ENCODE measurements at places on chromosomes 1 and 21. TPM values are rescaled to one million over a fixed set of nuclear protein-coding genes. Genes with fewer than 3 reads are reported as not detected.

DNA sequence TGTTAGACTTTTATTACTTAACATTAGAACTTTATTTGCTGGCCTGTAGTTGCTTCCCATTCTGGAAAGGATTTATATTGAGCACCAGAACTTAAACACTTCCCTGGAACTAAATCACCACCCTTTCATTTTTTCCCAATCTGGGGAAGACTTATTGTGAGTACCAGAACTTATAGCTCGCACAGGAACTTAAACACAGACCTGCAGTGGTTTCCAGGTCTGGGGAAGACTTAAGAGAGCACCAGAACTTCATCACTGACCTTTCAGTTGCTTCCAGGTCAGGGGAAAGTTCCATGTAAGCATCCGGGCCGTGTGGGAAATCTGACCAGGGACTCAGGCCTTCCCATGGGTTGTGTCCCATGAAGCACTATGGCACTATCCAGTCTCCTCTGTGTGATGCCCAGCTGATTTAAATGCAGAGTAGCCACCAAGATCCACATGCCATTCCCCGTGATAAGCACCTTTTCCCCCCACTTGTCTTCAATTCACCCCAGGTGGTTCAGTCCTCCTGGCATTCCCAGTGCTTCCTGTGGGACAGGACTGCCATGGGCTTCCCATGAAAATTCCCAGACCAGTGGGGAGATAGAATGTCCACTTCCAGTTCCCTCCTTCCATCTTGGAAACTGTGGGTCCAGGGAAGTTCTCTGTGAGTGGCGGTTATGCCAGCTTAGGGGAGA lies 48.9 kb downstream of the C4BPA start:
- no peak for DNase-seq

The APCS gene
- total RNA-seq = not detected

- no peak for DNase-seq
These were observed 271.7 kb upstream of the ADGRL2 start for GRCh38 chr1:81529014-81529413.

The PLPPR4 gene
- not detected for total RNA-seq

DNA sequence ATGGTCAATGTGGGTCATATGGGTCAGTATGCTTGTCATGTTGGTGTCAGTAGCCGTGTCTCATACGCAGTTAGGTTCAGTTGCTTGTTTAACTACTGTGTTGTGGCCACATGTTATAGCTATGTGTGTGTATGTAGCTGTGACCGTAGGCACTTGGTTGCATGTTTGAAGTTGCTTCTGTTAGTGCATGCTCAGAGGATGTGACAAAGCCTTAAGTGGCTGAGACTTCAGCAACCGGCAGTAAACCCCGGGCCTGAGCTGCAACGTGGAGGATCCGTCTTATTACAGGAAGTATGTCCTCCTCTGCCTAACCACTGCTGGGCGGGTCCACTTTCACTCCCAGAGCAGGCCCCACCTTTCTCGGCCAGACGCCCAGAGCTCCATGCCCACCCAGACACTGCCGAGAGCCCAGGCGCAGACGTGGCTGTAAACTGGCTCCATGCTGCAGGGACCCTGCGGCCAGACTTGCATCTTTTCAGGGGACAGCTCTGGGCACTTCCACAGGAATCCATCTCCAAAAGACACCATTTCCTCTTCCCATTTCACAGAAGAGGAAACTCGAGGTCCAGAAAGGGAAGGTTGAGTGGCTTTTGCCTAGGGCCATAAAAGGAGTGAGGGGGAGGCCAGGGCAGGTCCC lies 2.2 kb downstream of the TCEA3 start:
- no peak for DNase-seq

All from lung microvascular endothelial cell (primary cell).